Stimulated activated naive CD4-positive, alpha-beta T cell (primary cell): ENCODE measurements at places on chromosomes 2 and 18.

- no peak for DNase-seq
These were observed 269.7 kb upstream of the SLC8A1 start for GRCh38 chr2:40721595-40721994.

GRCh38 chr18:75128051-75128605 lies 80.8 kb downstream of the PTGR3 start:
- no peak for DNase-seq

- DNase-seq, result no peak
These were observed 51.8 kb upstream of the AP1S3 start for GRCh38 chr2:223889229-223889628.

DNA sequence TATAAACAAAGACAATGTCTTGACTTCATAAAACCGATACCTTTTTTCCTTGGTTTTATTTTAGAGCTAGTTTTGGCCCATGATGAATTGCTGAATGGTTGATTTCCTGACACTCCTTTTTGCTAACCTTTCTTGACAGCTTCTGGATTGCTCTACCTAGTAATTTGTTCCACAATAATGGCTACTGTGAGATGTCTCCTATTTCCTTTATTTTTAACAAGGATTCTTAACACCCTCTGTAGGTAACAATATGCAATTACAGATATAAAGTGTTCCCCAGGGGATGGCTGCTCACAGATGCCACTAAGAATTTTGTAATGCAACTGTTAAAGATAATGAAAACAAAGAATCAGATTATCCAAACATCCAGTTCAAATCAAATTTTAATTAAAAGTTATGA lies 100.8 kb upstream of the ATP5MC3 start:
- DNase-seq, result peak; percentile 8

GRCh38 chr2:567865-568638 lies 109.2 kb downstream of the TMEM18 start:
- DNase-seq, result no peak
